ENCODE measurements at places on chromosomes 6 and 20. TPM values are rescaled to one million over a fixed set of nuclear protein-coding genes. Genes with fewer than 3 reads are reported as not detected.

DNA sequence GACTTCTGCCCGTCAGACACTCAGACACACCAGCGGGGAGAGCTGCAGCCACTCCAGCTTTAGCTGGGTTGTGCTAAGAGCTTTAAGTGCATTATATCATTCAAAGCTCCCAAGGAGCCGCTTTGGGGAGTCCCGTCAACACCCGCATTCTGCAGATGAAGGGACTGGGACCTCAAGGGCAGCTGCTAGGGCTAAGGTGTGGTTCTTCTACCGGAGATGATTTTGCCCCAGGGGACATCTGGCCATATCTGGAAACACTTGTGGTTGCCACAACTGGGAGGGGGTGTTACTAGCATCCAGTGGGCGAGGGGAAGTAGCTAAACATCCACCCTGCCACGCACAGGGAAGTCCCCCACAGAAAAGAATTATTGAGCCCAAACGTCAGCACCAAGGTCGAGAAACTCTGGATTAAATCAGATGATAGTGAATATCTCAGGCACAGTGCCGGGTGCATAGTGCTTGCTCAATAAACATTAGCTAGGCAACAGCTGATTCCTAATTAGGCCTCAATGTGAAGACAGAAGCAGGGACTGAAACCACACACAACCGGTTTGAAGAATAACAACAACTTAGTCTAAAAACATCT, 29.6 kb downstream of the PMEPA1 start:
- peak; percentile 95 for DNase-seq

GRCh38 chr6:36544228-36544627, 3.1 kb downstream of the STK38 start:
- peak; percentile 65 for DNase-seq

DNA sequence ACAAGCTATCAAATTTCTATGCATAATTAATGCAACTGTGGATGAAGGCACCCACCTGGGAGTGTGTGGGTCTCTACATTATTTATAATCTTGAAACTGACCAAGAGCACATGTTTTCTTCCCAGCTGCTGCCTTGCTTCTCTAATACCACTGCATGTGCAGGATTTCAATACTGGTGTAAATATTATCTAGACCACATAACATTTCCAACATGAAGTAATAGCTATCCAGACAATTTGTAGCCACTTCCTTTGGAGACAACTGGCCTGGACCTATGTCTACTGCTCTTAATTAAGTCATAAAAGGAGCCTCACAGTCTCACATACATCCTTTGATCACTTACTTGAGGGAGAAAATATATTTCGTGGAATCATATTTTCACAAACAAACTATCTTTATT, 180.7 kb downstream of the HIVEP2 start:
- DNase-seq: no peak

GRCh38 chr6:72250664-72251063, 364.3 kb downstream of the RIMS1 start:
- DNase-seq: no peak

DNA sequence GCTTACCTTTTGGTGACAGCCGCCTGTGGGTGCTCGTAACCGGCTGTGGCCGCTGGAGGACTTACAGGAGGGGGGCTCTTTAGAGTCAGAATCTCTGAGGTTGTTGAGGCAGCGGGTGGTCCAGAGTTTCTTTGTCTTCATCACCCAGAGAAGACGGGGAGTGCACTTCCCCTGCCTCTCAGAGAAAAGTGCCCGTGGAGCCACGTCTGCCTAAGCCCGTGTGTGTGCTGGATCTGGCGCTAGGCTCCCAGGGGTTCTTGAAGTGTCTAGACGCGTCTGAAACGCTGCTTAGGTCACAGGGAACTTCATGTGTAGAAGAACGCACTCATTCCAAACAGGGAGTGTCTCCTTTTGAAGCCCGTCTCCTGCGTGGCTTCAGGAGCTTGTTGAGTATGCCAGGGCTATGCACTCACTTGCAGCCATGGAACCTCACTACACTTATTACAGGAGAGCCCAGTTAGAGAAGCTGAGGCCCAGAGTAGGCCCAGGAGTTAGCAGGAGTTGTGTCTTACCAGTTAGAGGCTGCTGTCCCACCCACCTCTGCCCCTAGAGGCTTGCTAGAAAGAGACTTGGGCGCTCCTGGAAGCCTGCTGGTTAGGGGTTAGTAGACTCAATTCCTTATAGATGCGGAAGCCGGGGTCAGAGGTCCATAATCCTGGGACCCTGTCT, 1.3 kb downstream of the LSM14B start:
- DNase-seq: no peak

GRCh38 chr6:155085582-155086257, 90.6 kb downstream of the TIAM2 start:
- DNase-seq: no peak

TMEM200A gene
- 0.37 TPM for total RNA-seq

NMBR gene
- not detected for total RNA-seq

ADGRF1 gene
- total RNA-seq: not detected

KCNK16 gene
- total RNA-seq: not detected

TUBE1 gene
- 26.7 TPM for total RNA-seq

VSX1 gene
- not detected for total RNA-seq

All from B cell (primary cell).